Posterior cingulate gyrus (tissue), 11 donors: ENCODE measurements at places on chromosomes 16 and 17.

GRCh38 chr17:33927732-33928133 lies 327.4 kb upstream of the CCL2 start:
- DNase-seq: no peak

GRCh38 chr17:16491703-16492612 lies at the start of gene LRRC75A:
TSS of gene LRRC75A (minus strand) at chr17:16492193. CDS start at chr17:16491990, 203 bp downstream.
- no peak for DNase-seq

DNA sequence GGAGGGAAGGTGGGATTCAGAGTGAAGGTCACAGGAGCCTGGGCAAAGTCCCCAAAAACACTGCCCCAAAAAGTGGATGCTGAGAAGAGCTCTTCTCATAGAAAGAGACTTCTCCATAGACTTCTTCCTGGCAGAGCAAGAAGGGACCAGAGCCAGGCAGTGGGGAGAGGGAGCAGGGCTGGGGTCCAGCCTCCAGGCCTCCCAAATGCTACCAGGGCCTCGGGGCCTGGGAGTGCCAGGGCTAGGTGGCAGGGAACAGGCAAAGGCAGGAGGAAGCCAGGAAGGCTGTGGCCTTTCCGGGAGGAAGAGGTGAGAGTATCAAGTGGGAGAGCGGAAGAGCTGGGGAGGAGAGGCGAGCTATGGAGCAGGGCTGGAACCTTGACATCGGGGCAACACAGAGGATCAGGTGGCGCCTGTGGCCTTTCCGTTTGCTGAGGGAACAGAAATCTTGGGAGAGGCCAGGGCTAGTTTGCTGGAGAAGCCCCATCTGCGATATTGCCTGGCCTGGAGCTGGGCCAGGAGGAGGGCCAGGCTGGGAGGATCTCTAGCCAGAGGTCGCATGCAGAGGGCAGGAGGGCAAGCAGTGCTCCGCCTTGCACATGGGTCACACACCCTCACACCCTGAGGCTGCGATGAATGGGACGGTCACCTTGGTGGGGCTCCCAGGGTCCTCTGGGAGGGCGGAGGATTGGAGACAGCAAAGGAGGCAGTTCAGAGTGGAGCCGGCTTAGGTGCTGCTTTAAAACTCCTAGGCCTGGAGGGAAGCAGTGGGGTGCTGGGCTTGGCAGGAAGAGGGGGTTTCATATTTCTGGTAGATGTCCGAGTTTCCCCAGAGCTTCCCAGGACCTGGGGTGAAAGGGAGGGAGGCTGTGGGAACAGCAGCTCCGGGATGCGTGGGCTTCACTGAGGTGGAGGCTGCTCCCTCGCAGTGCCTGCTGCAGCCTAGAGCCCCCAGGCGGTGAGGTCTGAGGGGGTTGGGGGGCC lies 3.4 kb downstream of the SLC16A5 start:
- DNase-seq: no peak

GRCh38 chr17:826778-827177 lies 44.6 kb downstream of the MRM3 start:
- no peak for DNase-seq

- DNase-seq: no peak
Observed at GRCh38 chr16:4193920-4194319, 48.0 kb downstream of the SRL start.

DNA sequence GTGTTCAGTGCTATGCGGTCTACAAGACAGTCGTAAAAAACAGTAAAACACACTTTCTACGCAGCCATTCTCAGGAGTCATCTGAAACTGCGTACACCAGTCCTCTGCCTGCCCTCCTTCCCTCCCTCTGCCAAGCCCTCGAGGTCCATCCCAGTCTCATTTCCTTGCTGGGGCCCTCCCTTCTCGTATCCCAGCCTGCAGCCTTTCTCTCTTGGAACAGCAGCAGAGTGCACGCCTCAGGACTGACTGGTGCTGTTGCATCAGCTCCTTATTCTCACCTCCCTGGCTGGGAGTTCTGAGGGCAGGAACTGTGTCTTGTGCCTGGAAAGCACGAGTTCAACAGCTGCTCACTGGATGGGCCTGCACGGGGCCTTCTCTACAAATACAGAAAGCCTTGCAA lies 12.5 kb downstream of the FAHD1 start:
- DNase-seq: no peak

DNA sequence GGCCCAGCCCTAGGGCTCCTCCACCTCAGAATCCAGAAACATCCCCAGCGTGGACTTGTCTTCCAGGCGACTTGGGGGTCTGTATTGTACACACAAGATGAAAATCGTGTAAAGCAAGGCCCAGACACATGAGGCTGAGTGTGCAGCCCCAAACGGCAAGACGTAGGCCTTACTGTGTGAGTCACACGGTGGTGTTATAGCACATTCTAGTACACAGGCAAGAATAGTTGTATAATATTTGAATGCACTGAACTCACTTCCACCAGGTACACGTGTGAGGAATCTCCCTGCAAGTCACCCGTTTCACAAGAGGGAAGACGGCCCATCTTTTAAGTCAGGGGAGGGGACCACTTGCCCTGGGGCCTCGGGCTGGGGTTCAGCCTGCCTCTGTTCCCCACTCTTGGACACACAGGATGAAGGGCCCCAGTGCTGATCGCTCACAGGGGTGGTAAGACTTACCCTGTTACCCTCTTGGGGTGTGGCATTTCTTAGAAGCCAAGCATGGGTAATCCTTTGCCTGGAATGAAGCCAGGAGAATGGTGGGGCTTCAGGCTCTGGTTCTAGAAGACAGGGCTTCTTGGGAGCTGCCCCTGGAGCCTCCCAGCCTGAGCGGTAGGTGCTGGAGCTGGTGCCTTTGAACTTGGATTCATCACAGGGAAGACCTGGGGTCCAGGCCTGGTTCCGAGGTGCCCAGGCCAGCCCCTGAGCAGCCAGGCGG lies 71.3 kb downstream of the SREBF1 start:
- DNase-seq: no peak

GRCh38 chr17:4136373-4136772 lies 6.5 kb downstream of the ZZEF1 start:
- no peak for DNase-seq

- peak; percentile 7 for DNase-seq
Observed at GRCh38 chr17:4467287-4467686, 31.4 kb upstream of the SPNS2 start.

DNA sequence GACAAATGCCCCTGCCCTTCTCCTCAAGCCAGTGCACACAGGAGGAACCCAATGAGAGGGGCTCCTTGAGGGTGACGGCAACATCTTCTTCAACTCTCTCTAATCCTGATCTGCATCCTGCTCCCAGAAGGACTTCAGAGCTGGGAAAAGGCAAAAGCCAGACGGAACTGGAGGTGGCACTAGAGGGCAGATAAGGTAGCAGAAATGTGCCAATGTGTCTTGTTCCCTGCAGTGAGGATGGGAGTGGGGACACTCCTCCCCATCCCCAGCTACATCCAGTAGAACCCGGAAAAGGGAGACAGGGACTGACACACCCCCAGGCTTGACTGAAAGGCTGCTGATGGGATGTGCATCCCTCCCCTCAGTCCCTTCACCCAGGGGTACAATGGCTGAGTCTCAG lies 28.5 kb downstream of the SRCIN1 start:
- no peak for DNase-seq

DNA sequence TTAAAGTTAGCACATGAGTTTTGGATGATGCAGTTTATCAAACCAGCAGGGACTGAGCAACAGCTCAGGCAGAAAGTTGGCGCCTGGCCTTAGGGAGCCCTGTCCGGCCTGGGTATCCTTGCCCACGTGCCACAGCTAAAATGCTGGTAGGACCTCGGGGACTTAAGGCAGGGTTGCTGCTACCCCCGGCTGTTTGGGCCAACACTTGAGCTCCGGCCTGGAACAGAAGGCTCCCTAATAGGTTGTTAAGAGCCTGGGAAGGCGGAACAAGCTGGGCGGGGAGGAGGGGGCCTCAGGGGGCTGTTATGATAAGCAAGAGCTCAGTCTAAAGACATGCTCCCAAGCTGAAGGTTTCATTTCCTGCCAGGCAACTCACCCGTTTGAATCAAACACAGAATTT lies 39.7 kb downstream of the CUEDC1 start:
- DNase-seq: no peak

DNA sequence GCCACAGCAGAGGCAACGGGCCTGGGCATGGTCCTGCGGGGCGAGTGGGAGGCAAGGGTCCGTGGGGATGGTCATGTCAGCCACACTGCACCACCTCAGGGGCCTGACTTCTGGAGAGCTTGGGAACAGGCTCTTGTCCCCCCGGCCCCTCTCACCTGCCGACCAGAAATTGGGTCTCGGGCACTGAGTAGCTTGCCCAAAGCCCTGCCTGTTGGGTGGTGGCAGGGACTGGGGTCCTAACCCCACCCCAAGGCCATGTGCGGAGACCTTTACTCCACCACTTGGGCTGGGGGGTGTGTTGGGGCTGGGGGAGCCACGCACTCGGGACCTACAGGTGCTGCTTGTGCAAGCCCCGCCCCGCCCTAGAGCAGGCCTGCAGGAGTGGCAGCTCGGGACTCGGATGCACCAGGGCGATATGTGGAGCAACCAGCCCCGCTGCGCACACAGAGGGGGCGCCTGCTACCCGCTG lies 24.2 kb upstream of the CHMP6 start:
- DNase-seq: no peak

DNA sequence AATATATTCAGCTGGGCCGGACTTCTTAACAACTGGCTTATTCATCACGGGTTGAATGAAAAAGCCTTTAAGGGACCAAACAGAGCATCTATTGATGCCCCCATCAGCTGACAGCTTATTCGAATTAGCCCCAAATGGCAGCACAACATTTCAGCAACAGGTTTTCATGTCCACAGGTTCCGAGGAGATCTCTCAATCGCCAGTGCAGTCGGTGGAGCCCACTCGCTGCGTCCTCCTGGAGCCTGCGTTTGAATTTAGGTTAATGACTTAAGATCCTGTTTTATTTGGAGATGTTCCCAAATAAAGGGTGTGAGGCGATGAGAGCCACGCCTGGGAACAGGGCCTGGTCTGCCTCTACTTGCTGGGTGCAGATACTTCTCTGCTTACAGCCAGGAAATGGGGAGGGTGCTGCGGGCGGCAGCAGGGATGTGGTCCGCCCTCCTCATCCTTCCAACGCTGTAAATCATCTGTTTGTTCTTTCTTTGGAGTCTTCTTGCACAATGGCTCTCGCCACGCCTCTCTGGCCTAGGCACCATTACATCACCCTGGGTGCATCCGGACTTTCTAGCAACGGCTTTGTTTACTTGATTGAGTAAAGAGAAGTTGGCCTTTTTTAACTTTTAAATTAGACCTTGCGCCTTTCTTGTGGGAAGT lies 22.6 kb downstream of the NDE1 start:
- peak; percentile 76 for DNase-seq

DNA sequence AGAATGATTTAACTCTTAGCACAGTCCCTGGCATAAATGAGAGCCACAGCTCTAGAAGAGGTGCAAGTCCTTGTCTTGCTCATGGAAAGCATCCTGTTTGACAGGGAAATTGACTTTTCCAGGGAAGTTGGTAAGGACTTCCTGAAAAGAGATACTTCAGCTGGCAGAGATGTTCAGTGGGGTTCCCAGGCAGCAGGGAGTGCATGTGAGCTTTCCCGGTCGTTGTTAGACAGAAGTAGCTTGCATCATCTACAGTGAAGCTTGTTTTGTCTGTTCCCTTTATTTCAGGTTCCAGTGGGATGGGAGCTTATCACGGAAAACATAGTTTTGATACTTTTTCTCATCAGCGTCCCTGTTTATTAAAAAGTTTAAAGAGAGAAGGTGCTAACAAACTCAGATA lies 22.9 kb downstream of the ALDH3A2 start:
- no peak for DNase-seq

- no peak for DNase-seq
Observed at GRCh38 chr16:10178080-10178479, 4.1 kb downstream of the GRIN2A start.

- DNase-seq: peak; percentile 93
Observed at GRCh38 chr17:2337544-2338314, 428 bp downstream of the SGSM2 start.

DNA sequence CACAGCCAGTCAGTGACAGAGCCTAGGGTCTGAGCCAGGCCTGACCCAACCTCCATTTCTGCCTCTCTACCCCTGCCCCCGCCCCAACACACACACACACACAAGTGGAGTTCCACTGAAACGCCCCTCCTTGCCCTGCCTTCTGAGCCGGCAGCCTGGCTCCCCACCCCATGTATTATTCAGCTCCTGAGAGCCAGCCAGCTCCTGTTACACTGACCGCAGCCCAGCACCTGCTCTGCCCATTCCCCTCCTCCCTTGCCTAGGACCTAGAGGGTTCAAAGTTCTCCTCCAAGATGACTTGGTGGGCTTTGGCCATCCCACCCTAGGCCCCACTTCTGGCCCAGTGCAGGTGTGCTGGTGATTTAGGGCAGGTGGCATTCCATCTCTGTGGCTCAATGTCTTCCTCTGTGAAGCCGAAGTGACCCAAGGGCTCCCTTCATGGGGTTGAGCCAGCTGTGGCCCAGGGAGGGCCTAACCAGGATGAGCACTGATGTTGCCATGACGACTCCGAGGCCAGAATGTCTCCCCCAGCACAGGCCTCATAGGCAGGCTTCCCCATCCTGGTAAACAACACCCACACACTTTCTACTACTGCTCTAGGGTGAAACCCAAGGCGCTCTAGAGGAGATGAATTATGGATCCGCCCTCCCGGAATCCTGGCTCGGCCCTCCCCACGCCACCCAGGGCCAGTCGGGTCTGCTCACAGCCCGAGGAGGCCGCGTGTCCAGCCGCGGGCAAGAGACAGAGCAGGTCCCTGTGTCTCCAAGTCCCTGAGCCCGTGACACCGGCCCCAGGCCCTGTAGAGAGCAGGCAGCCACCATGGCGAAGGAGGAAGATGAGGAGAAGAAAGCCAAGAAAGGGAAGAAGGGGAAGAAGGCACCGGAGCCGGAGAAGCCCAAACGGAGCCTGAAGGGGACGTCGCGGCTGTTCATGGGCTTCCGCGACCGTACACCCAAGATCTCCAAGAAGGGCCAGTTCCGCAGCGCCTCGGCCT lies 9.7 kb downstream of the MYO15A start:
- DNase-seq: no peak

DNA sequence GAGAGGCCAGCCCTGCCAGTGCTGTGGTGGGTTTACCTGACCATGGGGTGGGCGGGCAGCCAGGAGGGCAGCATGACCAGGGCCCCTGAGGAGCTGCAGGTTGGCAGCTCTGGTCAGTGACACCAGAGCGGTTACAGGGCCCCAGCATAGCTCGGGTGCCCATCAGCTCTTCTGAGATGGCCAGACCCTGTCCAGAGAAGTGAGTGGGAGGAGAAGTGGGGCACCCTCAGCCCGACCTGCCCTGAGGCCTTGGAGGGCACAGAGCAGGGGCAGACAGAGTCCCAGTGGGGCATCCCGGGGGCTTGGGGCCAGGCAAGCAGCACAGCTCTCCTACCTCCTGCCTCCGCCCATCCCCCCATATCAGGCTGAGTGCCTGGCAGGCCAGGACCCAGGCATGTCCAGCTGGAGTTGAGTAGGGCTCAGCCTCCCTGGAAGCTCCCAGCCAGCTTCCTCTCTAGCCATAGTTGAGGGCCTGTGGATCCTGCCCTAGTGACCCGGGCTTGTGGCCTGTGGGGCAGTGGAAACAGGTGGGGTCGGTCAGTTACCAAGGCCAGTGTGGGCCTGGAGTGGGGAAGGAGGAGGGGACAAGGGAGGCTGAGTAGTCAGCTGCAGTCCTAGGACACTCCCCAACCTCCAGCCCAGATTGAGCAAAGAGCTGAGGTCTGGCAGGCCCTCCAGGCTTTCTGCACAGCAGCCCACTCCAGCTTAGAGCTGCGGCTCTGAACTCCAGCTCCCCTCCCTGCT lies 83.5 kb downstream of the AMFR start:
- no peak for DNase-seq
